ENCODE measurements at places on chromosomes 16 and 17. TPM values are rescaled to one million over a fixed set of nuclear protein-coding genes. Genes with fewer than 3 reads are reported as not detected.

The SPN gene
- total RNA-seq = 0.59 TPM

The CA5A gene
- total RNA-seq = not detected

The TP53I13 gene
- 45.8 TPM for total RNA-seq

The CD68 gene
- total RNA-seq = 0.55 TPM
